GM12878 (cell line): ENCODE measurements at places on chromosomes 3 and 15.
A peak's percentile ranks its signal among the peaks of the same experiment; 100 is the strongest.

GRCh38 chr3:27253831-27254230 lies 115.4 kb downstream of the NEK10 start:
- DNase-seq, result peak; percentile 1
- no peaks in the 10 kb centered on the region for H3K27me3 ChIP-seq
- no peaks in the 10 kb centered on the region for H3K36me3 ChIP-seq
- no peak overlapping the region for H3K4me3 ChIP-seq
- H3K4me1 ChIP-seq, result no peaks in the 10 kb centered on the region

DNA sequence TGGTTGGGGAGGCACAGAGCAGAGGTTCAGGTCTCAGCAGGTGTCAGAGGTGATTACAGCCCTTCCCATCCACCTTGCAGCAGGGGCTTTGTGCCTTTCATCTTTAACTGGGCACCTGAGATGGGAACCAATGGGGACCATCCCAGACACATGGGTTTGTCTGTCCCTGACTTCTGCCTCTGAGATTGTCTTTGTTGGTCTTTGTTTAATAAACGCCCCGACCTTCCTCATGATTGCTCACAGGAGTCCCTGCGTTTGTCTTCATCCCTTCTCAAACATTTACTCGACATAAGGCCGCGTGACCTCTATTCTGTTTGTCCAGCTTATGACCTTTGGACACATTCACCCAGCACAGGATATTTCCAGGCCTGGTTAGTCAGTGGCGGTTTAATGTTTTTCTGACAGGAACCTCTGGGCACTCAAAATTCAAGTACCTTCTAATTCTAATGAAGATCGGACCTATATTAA lies 5.9 kb downstream of the ZSCAN2 start:
- peaks cover 9% of the 10 kb centered on the region; the same call in 1 of the 2 replicates for H3K36me3 ChIP-seq
- no peak for DNase-seq
- H3K4me3 ChIP-seq, result no peak overlapping the region
- H3K4me1 ChIP-seq, result peaks cover 25% of the 10 kb centered on the region

DNA sequence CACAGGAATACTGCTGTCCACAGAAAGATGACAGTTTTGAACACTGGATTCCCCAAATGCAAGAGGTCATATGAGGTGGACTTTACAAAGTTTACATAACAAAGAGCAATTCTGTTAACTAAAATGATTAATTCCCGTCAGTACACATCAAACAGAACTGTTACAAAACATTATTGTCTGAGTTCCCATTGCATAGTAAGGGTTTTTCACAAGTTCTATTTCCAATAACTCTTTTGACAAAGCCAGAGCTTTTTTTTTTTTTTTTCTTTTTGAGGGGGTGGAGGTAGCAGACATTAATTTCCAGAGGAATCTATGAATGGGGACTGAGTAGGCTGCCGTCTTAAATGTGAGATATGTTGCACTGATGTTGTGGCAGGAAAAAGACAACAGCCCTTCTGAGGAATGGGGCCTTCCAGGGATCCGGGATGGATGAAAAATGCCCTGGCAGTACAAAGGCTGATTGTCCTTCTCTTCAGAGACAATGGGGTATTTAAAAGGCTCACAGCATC lies 178.1 kb upstream of the KBTBD8 start:
- no peak for DNase-seq
- H3K36me3 ChIP-seq, result no peaks in the 10 kb centered on the region
- no peak overlapping the region for H3K27ac ChIP-seq
- no peaks in the 10 kb centered on the region for H3K4me1 ChIP-seq
- H3K27me3 ChIP-seq, result no peaks in the 10 kb centered on the region

DNA sequence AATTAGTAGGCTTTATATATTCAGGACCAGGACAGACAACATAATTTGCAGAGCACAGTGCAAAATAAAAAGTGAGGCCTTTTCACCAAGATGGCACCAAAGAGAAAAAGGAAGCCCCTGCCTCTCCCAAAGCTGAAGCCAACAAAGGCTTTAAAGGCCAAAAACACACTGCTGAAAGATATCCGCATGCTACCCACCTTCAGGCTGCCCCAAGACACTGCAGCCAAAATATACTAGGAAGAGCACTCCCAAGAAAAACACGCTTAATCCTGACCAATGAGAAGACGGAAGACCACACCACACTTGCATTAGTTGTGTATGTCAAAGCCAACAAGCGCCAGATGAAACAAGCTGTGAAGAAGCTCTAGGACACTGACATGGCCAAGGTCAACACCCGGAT lies 38.0 kb downstream of the PIK3CB start:
- DNase-seq, result no peak
- H3K4me1 ChIP-seq, result peaks cover 10% of the 10 kb centered on the region
- H3K36me3 ChIP-seq, result no peaks in the 10 kb centered on the region
- H3K27me3 ChIP-seq, result no peaks in the 10 kb centered on the region
- no peak overlapping the region for H3K27ac ChIP-seq
- H3K4me3 ChIP-seq, result no peak overlapping the region

DNA sequence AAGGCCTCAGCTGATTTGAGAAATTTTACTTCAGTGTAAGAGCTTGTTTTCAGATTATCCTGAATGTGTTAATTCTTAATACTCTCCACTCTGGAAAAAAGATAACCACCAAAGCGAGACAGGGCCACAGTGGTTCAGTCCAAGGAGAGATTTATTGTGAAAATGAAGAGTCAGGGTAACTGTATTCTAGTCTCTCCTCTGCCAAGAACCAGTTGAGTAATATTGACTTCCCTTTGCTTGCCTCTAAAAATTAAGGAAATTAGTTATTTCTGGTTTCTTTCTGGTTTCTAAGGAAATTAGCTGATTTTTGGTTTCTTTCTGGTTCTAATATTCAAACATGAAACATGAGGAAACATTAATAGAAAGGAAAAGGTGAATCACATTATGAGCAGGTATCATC lies 34.9 kb downstream of the PPP1R2 start:
- no peaks in the 10 kb centered on the region for H3K4me1 ChIP-seq
- no peaks in the 10 kb centered on the region; the same call in 1 of the 2 replicates for H3K36me3 ChIP-seq
- no peak overlapping the region for H3K27ac ChIP-seq
- DNase-seq, result no peak

- no peak for DNase-seq
- H3K27ac ChIP-seq, result no peak overlapping the region
- H3K36me3 ChIP-seq, result no peaks in the 10 kb centered on the region
- no peak overlapping the region for H3K4me3 ChIP-seq
- H3K4me1 ChIP-seq, result no peaks in the 10 kb centered on the region
- no peaks in the 10 kb centered on the region for H3K27me3 ChIP-seq
These were observed 711.7 kb upstream of the GOLIM4 start for GRCh38 chr3:168807448-168807847.

DNA sequence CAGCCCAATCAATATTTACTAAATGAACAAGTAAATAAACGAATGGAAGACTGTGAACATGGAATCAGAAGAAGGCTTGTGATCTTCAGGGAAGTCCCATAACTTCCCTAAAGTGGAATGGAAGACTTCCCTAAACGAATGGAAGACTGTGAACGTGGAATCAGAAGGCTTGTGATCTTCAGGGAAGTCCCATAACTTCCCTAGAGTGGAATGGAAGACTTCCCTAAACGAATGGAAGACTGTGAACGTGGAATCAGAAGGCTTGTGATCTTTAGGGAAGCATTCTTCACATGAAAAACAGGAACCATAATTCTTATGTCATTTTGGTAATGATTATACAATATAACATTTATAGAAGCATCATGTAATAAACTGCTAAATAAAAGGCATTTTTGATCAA lies 38.8 kb downstream of the EOGT start:
- H3K4me3 ChIP-seq, result no peak overlapping the region
- H3K27ac ChIP-seq, result no peak overlapping the region

DNA sequence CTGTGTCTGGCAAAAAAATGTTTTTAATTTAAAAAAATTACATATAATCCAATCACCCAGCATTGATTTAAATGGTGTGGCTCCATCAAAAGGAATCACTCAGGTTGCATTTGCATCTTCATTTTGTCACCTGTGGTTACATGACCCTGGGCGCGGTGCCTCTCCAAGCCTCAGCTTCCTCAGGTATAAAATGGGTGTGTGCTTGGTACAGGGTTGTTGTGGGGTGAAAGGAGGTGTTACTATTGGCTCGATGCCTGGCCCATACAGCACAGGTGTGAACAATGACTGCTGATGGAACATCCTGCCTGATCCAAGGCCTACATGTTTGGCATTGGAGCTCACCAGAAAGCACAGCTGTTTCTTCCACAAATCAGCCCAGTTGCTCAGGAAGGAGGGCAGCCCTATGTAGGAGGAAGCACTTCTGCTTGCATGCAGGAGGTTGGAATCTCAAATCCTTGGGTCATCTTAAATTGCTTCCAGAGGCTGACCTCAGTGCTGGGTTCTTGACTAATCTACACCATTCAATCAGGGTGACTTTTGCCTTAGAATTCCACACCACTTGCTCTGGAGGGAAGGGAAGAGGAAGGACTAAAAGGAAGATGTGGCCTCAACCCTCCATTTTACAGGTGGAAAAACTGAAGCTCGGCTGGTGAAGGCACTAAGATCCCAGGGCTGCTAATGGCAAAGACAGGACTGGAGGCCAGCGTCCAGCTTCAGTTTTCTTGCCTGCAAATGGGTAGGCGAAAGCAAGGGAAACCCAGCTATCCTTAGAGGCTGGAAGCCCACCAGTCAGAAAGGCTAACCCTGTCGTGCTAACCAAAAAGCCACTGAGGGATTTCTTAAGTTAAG lies 31.7 kb downstream of the BHLHE40 start:
- H3K27ac ChIP-seq, result peak overlapping the region; percentile 89
- H3K27me3 ChIP-seq, result no peaks in the 10 kb centered on the region
- no peak for DNase-seq
- peak overlapping the region; percentile 29; the same call in 1 of the 2 replicates for H3K4me3 ChIP-seq
- H3K4me1 ChIP-seq, result peaks cover 72% of the 10 kb centered on the region

DNA sequence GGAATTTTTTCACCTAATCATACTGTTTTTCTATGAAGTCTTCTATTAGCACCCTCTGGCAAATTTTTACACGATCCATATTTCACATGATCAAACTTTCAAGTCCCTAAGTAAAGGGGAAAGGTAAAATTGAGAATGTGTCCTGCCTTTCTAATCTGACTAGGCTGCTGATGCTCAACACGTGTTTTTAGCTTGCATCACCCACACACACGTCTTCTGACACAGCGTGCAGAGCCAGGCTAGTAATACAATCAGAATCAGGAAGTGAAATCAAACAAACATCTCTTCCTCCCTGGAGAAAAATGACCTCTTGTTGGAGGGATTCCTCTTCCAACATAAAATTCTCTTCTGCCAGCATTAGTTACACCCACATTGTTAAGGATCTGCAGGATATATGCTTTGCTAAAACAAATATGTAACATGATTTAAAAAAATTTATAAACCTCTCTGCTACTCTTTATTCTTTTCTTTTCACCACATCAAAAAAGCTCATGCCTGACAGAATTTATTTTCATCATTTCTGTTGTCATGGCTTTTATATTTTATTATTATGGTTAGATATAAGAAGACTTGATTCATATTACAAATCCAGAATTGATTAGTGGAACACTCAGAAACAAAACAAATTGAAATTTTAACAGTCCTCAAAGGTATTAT lies 122.4 kb downstream of the RAP2B start:
- peak; percentile 12 for DNase-seq
- no peak overlapping the region for H3K4me3 ChIP-seq
- H3K4me1 ChIP-seq, result no peaks in the 10 kb centered on the region
- H3K27ac ChIP-seq, result no peak overlapping the region

GRCh38 chr15:48723969-48724368 lies 78.5 kb upstream of the FBN1 start:
- H3K27me3 ChIP-seq, result no peaks in the 10 kb centered on the region
- no peak for DNase-seq
- H3K27ac ChIP-seq, result no peak overlapping the region
- 0 out of 2 replicates have a peak, but pooled peaks cover 3% of the 10 kb centered on the region for H3K36me3 ChIP-seq

- H3K4me3 ChIP-seq, result no peak overlapping the region
- no peaks in the 10 kb centered on the region for H3K4me1 ChIP-seq
- DNase-seq, result no peak
- no peaks in the 10 kb centered on the region for H3K27me3 ChIP-seq
These were observed 555.1 kb upstream of the NAALADL2 start for GRCh38 chr3:174303907-174304560.

DNA sequence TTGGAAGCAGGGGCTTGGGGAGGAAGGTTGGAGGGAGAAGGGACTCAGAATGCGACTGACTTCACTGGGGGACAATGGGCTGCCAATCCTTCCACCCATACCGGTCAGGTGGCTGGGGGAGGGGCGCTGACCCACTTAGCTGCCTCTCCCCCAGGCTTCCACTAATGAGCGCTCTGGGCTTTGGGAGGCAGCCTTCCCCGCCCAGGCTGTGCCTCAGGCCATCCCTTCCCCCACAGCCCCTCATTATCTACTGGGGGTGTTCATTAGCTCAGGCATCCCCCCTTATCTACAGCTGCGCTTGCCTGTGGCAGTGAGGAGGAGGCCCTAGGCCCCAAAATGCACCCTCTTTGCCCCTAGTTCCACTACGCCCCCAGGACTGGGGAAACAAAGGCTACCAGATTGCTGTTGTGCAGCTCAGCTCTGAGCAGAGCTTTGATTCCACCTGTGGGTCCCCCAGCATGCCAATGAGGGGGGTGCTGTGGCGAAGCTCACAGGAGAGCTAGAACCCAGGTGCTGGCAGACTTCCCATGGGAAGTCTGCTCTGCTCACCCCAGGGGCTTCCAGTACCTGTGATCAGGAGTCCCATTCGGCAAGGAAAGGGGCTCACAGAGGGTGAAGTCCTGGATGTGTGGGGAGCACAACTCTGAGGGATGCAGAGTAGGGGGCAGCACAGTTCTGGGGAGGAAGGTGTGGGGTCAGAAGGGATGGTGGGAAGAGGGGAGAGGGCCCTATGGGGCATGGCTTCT lies 29.4 kb upstream of the SEMA3F start:
- H3K27ac ChIP-seq, result no peak overlapping the region
- no peak for DNase-seq
- no peaks in the 10 kb centered on the region for H3K4me1 ChIP-seq
- peaks cover 3% of the 10 kb centered on the region; the same call in 1 of the 2 replicates for H3K36me3 ChIP-seq
- H3K4me3 ChIP-seq, result no peak overlapping the region
- no peaks in the 10 kb centered on the region for H3K27me3 ChIP-seq

DNA sequence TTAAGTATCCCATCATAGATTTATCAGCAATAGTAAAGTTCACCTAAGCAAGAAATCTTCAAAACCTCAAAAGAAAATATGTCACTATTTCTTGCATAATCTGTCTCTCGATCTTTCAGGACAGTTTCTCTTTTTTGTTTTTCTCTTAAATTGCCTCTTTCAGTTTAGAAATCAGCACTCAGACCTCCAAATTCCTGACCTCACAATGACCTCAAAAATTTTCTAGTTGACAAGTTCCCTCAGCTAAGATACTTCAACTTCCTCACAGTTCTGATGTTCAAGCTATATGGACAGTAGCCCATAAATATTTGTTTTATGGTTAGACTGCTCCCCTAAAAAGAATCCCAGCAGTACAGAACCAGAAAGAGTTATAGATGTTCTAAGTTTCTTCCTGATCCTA lies 24.1 kb downstream of the SLC24A5 start:
- H3K27me3 ChIP-seq, result no peaks in the 10 kb centered on the region
- peak; percentile 16 for DNase-seq
- H3K36me3 ChIP-seq, result no peaks in the 10 kb centered on the region
- peaks cover 4% of the 10 kb centered on the region; the same call in 1 of the 2 replicates for H3K4me1 ChIP-seq

GRCh38 chr15:76823890-76824289 lies 81.2 kb downstream of the SCAPER start:
- H3K4me3 ChIP-seq, result no peak overlapping the region
- H3K4me1 ChIP-seq, result no peaks in the 10 kb centered on the region
- no peaks in the 10 kb centered on the region for H3K27me3 ChIP-seq
